MV-4-11 (cell line): ENCODE measurements at places on chromosomes 1 and 21.

- peak; percentile 97 for DNase-seq
Observed at GRCh38 chr1:32100359-32100758, 7.5 kb upstream of the KPNA6 start.

DNA sequence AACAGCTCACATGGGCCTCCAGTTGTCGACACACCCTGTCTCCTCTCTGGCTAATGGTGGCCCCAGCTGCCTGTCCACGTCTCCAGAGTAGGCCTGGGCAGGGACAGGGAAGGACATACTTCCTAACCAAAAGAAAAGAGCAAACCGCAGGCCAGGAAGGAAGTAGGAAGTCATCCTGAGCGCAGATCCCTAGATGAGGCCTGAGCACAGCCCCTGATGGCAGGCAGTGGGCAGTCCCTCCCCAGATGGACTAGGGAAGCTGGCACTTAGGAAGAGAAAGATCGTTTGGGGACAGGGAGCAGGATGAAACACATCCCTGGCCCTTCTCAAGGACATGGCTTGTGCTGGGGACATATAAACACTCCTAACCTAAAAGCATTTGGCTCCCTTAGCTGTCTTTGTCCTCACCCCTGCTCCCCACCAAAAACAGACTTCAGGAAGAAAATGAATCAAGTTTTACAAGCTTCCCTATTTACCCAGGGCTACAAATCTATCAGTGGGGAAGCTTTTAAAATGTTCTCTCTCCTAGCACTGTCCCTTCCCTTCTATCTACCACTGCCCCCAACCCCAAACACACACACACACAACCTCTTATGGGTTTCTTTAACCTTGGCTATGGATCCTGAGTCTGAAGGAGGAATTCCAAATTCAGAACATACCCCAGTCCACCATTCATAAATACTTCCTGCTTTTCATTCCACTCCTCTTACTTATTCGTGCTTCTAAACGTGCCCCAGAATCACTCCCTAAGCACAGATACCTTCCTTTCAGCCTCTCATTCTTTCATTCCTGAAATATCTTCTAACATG lies 21.1 kb downstream of the SSBP3 start:
- DNase-seq: no peak

DNA sequence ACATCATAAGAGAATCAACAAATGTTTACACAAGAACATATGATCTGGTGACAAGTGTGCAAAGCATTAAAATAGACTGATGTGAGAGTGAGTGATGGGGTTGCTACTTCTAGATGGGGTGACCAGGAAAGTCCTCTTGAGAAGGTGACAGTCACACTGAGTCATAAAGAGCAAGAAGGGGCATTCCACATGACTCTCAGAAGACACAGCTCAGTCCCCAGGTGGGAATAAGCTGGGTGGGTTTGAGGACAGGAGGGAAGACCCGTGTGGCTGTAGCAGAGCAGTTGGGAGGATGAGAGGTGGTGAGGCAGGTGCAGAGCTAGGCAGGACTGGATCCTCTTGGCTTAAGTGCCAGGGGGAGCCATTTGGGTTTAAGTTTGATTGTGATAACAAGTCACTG lies 53.1 kb downstream of the TNR start:
- no peak for DNase-seq

- no peak for DNase-seq
Observed at GRCh38 chr1:180265201-180265600, 35.1 kb downstream of the LHX4 start.

- DNase-seq: no peak
Observed at GRCh38 chr1:65003316-65003664, 36.9 kb upstream of the JAK1 start.

GRCh38 chr1:9905010-9905409 lies 5.1 kb downstream of the CTNNBIP1 start:
- DNase-seq: peak; percentile 21

- no peak for DNase-seq
Observed at GRCh38 chr1:210626341-210626740, 297.6 kb downstream of the HHAT start.

- no peak for DNase-seq
Observed at GRCh38 chr1:34425785-34426184, 249.1 kb downstream of the C1orf94 start.

DNA sequence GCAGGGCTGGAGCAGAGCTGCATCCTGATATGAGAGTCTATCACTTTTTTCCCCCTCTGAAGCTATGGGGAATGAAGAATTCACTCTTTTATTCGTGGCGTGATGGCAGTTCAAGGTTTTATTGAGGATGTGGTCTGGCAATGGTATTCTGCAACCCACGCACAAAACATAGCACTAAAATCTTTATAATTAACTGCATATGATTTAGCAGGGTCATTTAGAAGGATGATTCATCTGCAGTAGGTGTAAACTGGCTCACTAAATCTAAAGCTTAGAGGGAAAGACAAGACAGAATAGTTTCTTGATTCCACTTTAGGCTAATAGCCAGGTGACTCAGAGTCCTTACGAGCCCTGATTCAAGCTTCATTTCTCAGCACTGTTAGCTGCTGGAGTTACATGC lies 25.0 kb upstream of the CHRM3 start:
- DNase-seq: no peak

DNA sequence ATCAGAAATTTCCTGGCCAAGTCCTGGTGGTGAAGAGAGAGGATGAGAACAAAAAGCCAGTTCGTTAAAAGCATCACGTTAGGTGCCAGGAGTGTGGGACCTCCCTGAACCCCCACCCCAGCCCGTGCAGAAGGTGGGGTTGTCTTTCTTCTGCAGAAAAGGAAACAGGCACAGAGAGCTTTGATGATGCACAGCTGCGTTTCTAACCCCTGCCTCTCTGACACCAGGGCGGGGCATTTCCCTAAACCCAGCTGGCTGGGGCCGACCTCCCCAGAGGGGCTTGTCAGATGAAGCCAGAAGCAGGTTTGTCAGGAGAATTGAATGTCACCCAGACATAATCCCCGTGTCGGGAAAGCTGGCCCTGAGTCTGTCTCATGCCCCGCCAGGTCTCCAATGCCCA lies 189.3 kb upstream of the EDN2 start:
- peak; percentile 8 for DNase-seq

GRCh38 chr1:26811708-26812107 lies 14.8 kb upstream of the ZDHHC18 start:
- no peak for DNase-seq

DNA sequence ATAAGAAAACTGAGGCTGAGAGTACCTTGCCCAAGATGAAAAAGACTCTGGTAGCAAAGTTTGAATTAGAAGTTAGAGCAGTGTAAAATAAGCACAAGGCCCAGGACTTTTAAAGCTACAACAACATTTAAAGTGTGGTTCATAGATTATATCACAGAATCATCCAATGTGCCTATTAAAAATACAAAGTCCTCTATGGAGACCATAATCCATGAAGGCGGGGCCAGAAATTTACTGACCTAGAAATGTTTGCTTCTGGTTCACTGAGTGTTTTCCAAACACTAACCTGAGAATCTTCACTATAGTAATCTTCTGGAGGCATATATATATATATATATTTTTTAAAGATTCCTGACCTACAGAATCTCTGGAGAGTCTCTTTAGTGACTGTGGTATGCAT lies 12.3 kb downstream of the DEPDC1 start:
- no peak for DNase-seq

DNA sequence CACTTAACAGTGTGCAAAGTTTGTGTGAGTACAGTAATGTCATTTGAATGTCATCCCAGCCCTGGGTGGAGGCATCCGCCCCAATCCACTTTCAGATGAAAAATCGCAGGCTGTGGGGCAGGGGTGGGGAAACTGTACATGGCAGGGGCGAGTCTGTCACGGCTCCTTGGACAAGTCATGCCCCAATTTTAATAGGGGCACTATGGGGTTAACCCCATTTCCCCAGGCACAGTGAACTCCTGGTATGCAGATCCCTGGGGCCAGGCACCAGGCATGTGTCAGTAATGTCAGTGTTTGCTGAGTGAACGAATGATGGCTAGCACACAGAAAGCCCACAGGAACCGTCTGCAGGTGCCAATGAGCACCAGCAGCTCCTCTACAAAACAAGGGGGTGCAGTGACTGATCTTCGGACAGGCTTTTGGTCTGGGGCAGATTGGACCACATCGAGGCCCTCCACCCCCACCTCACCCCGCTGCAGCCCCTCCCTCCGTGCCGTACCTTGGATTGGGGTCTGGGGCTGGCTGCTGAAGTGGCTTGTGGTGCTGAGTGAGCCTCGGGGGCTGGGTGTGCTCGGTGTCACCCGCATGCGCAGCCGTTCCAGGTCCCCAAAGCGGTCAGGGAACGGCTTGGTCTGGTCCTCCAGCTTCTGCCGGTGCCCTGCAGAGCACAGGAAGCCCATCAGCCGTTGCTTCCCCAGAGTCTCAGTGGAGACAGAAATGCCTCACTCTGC lies 23.2 kb downstream of the RUNX3 start:
- DNase-seq: no peak

DNA sequence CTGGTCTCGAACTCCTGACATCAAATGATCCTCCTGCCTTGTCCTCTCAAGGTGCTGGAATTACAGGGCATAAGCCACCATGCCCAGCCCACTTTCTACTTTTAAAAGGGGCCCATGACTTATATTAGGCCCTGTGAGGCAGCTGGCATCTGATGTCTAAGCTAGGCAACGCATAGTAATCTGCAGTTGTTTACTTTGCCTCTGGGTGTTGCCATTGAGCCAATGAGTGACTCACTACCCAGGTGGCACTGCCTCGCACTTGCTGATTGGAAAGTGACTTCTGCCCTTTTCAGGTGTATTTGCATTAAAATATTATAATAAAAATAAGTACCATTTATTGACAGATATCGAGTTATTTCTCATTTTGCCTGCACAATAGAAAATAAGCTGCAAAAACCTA lies 84.9 kb downstream of the KIF14 start:
- no peak for DNase-seq

- no peak for DNase-seq
Observed at GRCh38 chr21:17414766-17415165, 98.1 kb upstream of the CXADR start.

GRCh38 chr1:156162430-156163037 lies 9.1 kb downstream of the SEMA4A start:
- no peak for DNase-seq

GRCh38 chr1:19061798-19062197 lies 105.3 kb upstream of the IFFO2 start:
- no peak for DNase-seq

DNA sequence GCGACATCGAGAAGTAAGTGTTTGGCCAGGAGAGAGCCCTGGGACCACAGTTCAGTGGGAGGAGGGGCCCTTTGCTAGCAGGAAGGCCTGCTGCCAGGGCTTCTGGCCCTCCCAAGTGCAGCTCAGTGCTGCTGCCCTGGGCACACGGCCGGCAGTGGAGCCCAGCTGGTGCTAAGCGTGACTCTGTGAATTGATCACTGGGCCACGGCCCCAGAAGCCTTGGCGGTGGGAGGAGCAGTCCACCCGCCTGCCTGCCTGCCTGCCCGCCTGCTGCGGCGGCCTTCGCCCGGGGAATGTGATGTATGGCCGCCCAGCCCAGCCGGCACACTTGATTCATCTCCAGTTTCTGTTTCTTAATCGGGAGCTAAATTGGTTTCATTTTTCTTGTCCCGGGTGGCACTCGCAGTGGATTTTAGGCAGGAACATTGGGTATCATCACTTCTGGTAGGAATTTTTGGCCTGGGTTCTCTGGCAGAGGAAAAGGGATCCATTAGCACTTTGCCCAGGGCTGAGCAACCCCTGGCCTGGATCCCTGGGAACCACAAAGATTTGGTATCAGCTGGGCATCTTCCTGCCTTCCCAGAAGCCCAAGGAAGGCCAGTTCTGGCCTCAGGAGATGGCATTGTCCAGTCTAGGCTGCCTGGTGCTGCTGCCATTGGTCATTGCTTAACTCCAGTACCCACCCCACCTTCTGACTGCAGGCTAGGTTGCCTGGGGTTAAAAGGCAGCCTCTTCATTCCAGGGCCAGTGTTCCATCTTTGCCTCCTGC lies 28.6 kb downstream of the TMEM53 start:
- no peak for DNase-seq

DNA sequence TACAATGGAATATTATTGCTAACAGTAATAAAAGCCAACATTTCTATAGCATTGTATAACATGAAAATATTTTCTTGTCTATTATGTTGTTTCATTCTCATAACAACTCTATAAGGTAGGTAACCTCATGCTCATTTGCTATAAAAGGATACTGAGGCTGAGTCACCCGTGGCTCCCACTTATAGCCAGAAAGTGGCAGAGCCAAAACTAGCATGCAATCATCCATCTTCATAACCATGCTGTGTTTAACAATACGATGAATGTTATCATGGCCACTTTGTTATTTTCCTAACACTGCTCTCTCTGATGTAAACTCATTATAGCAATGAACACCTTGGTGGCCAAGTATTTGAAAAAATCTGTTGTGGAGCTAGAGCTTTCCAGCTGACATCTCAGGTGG lies 80.8 kb upstream of the JUN start:
- no peak for DNase-seq

- DNase-seq: no peak
Observed at GRCh38 chr1:231701306-231701705, 74.7 kb downstream of the DISC1 start.

- no peak for DNase-seq
Observed at GRCh38 chr1:172398193-172398592, 22.3 kb upstream of the C1orf105 start.

GRCh38 chr21:32331444-32332305 lies 33.0 kb downstream of the MRAP start:
- DNase-seq: no peak

DNA sequence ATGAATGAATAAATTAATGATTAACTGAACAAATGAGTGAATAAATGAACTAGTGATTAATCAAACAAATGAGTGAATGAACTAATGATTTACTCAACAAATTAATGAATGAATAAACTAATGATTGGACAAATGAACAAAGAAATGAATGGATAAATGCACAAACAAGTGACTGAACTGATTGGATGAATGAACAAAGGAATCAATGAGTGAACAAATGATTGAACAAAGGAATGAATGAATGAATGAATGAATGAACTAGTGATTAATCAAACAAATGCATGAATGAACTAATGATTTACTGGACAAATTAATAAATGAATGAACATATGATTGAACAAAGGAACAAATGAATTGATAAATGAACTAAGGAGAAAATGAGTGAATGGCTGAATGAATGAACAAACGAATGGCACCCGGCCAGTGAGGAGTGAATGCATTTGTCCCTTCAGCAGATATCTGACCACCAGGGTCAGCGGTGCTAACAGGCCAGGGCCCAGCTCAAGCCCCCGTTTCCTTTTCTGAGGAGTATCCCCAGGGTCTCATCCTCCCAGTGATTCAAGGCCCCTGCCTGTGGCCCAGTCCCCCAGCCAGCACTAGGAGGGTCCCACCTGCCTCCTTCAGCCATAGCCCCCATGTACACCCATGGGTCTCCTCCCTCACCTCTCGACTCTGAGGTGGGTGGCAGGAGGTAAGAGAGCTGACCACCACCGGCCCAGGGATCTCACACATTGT lies 49.9 kb downstream of the WNT9A start:
- no peak for DNase-seq

DNA sequence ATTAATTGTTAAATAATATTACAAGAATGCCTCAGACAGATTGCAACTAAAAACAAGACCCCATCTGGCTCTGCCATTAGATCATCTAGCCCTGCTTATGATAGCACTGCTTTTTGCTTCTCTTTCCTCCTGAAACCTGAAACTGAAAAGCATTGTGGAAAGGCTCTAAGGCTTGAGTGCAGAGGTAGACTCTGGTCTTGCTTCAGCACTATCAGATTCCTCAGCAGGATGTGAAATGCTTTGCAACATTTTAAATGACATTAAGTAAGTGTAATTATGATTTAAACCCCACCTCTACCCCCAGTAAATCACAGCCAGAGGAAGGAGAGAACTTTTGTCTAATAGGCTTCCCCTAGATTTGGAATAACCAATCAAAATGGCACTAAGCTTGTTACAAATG lies 32.9 kb downstream of the PHC2 start:
- no peak for DNase-seq

- DNase-seq: peak; percentile 1
Observed at GRCh38 chr1:230570724-230571360, 71.4 kb upstream of the COG2 start.
